CD4-positive, alpha-beta T cell treated with Interleukin-21 for 1 hour (primary cell): ENCODE measurements at places on chromosomes 5 and 9.

- DNase-seq, result no peak
Measured at GRCh38 chr5:97243353-97243752, 60.3 kb upstream of the RIOK2 start.

DNA sequence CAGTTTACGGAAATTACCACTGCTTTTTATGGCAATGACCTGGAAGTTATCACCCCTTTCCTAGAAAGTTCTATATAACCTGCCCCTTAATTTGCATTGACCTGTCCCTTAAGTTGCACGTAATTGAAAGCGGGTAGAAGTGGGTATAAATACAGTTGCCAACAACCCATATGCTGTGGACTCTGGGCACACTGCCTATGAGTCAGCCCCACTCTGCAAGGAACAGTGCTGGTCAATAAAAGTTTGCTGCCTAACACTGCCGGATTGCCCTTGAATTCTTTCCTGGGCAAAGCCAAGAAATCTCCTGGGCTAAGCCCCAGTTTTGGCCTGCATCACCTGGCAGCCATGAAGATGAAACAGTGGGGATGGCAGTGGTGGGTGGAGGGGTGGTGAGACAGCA lies 23.9 kb upstream of the CLPTM1L start:
- DNase-seq, result no peak

DNA sequence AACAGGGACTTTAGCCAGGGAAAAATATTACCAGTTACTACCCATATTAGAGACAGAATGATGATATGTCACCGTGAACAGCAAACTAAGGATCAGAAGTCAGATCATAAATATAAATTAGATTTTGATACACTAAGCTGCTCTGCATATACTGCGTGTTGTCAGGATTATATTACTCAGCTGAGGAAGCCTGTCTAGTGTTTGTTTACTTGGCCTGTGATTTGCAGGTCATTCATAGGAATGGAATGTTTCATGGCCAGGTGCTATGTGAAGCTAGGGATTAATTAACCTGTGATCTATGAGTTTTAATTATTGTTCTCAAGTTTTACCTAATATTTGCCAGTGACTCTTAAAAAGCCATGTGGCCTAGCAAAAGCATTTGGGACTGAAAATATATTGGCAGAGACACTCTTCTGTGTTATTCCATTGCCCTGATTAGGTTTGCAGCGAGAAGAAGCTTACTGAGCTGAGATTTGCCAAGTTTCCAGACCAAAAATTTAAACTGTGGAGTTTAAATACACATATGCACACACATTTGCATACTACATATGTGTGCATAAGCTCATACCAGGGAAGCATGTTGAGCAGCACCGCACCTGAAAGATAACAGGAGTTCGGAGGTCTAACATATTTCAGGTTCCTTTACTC lies 496.3 kb upstream of the GRIA1 start:
- DNase-seq, result no peak

DNA sequence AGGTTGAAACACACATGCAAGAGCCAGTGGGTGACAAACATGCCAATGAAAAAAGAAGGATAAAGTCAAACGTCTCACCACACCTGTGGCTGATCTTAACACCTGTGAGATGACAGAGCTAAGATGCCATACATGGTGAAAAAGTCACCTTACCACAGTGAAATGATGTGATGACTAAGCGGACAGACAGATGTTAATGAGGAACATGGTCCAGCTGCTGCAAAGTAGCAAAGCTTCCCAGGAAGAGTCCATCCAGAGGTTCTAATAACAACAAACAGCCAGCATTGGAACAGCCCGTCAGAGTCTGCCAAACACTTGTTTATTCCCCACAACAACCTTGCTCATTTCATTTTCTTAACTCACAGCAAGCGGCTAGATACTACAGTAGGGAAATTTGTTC lies 1.9 kb downstream of the KIAA1191 start:
- DNase-seq, result no peak

DNA sequence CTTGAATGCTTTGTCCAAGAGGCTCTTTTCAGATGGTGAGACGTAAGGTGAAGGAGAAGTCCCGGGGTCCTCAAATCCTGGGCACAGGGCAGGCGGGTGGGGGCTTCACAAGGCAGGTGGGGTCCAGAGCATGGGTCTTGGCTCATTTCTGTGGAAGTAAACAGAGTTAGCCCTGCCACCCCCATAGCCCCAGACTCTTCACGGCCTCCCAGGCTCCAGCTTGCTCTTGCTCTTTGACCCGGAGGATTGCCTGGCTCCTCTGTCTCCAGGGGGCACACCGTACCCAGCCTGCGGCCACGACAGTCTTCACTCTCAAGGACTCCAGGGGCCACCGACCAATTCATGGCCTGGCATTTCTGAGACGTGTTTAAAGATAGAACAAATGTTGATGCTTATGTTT lies 28.8 kb upstream of the POMT1 start:
- no peak for DNase-seq

GRCh38 chr5:82348784-82349425 lies 70.8 kb upstream of the RPS23 start:
- no peak for DNase-seq

- DNase-seq, result no peak
Measured at GRCh38 chr9:109114670-109115069, 5.1 kb downstream of the TMEM245 start.

DNA sequence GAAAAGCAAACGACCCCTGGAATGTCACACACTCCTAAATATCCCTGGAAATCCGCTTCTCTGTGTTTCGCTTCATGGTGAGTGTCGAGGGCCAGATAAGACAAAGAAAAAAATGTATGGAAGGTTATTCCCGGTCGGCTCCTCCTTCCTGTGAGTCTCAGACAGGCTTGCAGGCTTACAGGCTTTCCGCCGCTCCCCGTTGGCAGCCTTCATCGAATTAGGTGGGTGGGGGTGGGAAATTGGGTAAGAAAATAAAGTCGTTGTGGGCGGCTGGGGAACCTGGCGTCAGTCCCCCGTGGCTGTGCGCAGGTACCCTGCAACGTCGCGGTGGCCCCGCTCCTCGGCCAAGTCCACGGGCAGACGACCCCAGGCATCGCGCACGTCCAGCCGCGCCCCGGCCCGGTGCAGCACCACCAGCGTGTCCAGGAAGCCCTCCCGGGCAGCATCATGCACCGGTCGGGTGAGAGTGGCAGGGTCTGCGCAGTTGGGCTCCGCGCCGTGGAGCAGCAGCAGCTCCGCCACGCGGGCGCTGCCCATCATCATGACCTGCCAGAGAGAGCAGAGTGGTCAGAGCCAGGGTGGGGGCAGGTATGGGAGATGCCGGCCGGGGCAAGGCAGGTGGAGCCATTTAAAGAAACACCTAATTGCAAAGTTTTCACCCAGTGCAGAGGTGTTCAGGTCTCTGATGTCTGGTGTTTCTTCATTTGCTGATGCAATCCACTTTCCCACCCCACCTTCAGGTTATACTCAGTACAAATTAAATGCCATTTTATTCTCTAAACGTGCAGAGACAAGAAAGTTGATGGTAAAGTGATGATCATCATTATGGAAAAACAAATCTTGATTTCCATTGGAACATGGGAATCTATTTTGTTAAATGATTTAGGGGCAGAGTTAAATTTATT lies 3.2 kb downstream of the CDKN2B start:
- DNase-seq, result no peak

- DNase-seq, result no peak
Measured at GRCh38 chr5:108638021-108638420, 109.7 kb upstream of the FER start.

GRCh38 chr9:33143241-33143661 lies 23.9 kb downstream of the B4GALT1 start:
- DNase-seq, result no peak

- peak; percentile 39 for DNase-seq
Measured at GRCh38 chr5:128197896-128198522, 114.4 kb downstream of the SLC12A2 start.

GRCh38 chr5:170319301-170319700 lies 21.7 kb upstream of the LCP2 start:
- no peak for DNase-seq

GRCh38 chr5:93582677-93583438 lies at the start of gene NR2F1:
TSS of gene NR2F1 (plus strand) at chr5:93583222. CDS start at chr5:93585024, 1,802 bp downstream.
- DNase-seq, result no peak
